ENCODE measurements at places on chromosomes 4 and X.

- DNase-seq, result no peak
Observed at GRCh38 chr4:108111781-108112180, 57.0 kb downstream of the LEF1 start.

GRCh38 chr4:185950891-185951290, 118.1 kb upstream of the TLR3 start:
- no peak for DNase-seq

DNA sequence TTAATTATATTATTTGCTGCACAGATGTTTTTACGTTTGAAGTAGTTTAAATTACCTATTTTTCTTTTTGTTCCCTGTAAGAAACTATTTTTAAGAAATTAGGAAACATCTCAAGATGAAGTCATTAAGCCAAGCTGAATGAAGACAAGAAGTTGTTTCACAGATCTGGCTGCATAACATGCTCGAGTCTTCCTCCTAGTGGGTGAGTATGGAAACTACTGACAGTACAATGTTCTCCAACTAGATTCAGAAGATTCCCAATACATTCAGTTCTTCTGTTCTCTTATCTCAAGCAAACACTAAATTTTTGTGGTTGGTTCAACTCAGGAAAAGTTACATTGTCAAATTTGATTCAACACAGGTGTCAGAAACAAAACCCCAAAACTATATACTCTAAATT, 256.8 kb upstream of the VCX start:
- DNase-seq, result no peak

DNA sequence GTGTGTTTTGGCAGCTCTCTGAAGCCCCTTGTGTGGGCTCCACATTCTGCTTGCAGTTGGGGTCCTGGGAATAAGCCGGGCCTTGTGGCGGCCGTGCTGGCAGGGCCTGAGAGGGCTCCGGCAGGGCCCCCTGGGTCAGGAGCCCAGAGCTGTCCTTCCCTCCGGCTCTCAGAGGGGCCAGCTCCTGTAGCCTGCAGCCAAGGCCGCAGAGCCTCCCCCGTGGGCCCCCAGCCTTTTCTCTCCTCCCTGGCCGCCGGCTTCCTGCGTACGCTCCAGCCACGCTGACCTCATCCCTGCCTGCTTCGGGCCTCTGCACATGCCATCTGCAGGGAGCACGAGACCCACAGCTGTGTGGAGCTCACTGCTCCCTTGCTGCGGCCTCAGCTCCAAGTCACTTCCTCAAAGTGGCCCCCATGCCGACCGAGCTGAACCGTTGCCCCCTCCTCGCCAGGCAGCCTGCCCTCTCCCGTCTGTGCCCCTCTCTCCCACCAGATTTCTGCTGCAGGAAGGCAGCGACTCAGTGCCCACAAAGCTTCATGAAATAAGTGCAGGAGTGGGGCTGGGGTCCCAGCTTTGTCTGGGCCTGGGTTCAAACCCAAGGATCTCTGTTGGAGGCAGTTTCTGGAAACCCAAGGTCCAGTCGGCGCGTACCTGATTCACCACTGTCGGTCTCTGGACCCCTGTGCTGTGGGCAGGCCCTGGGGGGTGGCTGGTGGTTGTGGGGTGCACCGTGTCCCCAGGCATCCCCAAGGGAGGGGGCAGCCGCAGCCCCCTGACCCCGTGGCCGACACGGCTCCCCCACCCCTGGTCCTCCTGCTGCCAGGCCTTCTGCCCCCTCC, 57.1 kb upstream of the NKX1-1 start:
- DNase-seq, result no peak

DNA sequence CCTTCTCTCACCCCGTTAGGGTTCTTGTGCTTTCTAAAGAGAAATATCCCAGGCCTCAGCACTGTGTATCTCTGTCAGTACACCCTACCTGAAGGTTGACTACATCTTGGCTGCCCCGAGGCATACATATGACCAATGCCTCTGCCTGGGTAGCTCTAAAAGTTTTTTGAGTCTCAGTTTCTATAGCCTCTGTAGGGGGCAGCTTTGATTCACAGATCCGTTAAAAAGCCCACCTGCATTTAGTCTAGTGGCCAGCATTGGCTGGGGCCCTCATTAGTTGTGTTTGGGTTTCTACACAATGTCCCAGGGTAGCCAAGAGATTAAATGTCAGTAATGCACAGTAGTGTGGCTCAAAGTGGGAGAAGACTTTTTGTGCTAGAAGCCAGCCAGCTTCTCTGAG, 151.1 kb downstream of the CFAP299 start:
- no peak for DNase-seq

DNA sequence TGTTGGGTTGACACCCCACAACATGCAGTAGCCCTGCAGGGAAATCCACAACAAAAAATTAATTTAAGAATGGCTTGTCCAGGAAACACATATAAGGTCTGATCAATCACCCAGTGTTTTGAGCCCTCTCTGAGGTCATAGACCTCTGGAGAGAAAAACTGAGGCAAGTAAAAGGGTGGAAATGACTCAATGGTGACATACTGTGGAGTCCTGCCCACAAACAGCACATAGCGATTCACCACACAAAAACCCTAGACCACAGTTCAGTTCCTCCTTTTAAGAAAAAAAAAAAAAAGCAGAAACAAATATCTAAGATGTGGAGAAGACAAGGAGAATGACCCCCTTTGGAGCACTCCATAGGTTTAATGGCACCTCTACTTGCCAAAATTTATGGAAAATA, 2691.0 kb downstream of the PCDH7 start:
- no peak for DNase-seq

GRCh38 chr4:77734928-77735327, 84.2 kb downstream of the CNOT6L start:
- peak; percentile 58 for DNase-seq

DNA sequence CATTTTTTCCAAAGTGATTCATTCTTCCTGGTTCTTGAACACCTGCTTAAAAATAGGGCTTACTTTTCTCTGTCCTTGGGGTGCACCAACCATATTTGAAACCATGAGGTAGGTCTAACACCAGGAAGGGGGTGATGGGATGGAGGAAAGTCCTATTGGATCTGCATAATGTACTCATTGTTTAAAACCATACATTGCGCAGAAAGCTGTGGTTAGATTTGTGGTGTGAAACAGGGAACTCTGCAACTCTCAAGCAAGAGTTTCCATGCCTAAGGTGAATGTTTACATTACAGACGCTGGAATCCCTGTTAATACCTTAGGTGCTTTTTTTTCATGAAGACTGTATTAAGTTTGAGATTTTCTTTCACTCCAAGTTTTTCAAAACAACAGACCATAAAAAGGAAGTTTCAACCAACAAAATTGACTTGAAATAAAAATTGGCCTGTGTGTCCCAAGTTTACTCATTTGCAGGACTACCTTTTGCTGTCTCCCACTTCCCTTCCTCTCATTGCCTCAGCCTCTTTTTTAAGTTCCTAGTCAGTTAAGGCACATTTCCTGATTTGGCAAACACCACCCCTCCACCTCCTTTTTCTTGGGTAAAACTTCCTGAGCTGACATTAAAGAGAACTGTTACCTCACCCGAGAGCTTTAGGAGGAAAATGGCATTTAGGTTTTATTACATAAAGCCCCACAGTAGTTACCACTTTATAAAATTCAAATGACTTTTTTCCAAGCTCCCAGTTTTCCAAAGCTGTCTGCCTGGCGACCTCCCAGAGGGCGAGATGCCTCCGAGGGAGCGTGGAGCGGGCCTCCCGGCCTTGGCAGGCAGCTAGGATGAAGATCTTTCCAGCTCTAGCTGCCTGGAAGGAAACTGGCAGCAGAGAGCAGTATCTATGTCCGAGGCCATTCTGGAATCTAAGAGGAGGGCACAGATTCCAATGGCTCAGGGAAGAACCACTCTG, 47.9 kb upstream of the RBPJ start:
- no peak for DNase-seq

- DNase-seq, result peak; percentile 27
Observed at GRCh38 chrX:69503782-69504625, at the start of gene NALF2. Gene NALF2 (plus strand): TSS chrX:69504326. CDS start chrX:69505283, 957 bp downstream.

DNA sequence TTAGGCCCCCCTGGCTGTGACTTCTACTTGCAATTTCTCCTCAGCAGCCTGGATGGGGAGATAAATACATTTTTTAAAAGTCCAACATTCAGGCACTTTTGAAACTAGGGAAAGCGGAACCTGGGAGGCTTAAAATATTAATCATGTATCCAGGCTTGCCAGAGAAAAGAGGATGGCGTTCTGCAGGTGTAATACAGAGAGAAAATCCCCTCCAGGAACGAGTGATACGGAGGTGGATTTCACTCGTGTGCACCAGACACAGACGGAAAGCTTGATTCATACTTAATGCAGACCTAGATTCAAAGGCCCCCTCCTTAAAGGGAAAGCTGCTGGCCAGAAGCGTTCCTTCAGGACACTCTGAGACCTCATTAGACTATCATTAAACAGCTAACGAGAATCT, 354.0 kb upstream of the BOD1L1 start:
- DNase-seq, result no peak

GRCh38 chr4:108834835-108835384, 72.1 kb upstream of the ETNPPL start:
- no peak for DNase-seq

- no peak for DNase-seq
Observed at GRCh38 chrX:130896802-130897501, 6.1 kb downstream of the ENOX2 start.

DNA sequence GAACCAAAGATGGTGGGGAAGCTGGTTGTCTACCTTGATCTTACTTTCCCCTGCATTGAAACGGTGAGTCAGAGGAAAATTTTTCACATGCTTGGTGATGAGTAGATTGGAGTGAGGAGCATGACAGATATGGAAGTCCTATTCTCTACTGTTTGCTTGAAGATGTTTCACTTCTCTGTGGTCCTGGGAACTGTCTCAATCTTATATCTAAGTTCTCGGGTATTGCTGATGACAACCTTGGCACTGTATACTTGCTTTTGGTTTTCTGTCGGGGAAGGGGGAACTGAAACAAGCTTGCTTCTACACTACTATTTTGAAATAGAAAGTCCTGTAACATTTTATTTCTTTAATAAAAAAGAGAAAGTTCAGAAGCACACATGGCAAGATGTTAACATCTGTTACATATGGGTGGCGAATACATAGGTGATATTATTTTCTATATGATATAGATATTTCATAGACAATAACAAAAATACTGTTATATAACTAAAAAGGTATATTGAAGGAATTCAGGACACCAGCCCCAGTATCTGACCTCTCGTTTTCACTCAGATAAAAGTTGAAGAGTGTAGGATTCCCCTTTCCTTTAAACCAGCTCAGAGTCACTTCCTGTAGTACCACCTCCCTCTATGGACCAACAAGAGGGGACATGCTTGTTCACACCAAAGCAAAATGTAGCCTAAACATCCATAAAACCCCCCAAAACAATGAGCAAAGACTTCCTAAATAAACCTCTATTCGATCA, 88.8 kb downstream of the FMR1NB start:
- DNase-seq, result no peak

DNA sequence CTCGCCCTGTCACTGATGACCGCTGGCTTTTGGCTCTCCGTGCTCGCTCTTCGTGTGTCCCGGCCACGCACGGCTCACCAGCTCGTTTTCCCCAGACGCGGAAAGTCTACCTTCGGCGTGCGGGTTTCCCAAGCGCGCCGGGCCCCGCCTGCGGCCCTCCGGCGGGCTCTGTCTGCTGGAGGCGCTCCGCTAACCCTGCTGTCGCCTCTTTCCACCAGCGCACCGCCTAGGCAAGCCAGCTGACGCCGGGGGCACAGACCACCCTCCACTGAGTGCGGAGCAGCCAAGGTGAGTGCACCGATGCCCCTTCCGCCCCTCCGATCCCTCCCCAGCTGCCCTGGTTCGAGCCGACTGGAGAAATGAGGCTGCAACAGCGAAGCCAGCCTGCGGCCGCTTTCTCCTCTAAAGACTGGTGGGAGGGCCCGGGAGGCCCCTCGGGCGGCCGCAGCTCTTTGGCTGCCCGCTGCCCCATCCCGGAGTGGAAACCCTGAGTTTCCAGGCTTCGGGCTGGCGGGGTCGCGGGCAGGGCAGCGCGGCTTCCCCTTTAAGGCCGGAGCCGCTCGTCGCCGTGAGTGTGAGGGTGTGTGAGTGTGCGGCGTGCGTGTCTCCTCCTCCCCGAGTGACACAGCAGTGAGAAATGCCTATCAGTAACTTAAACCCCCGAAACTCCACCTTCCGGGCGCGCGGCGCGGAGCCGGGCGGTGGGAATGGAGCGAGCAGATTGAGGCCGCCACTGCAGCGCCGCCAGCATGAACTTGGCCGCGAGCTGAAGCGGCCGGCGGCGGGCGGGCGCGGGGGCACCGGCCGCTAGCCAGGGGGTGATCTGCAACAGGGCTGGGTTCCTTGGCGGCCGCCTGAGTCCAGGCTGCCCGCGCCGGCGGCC, at the start of gene MAMLD1:
Gene MAMLD1, plus strand, starts transcription at position 719 of the 883 bp plus-strand sequence. CDS start 82,200 bp downstream, outside the sequence.
- peak; percentile 72 for DNase-seq

GRCh38 chrX:24870143-24870542, 145.6 kb downstream of the ARX start:
- DNase-seq, result no peak

GRCh38 chr4:46266106-46266505, 123.8 kb downstream of the GABRA2 start:
- no peak for DNase-seq
